ENCODE measurements at places on chromosomes 13 and 19.
A peak's percentile ranks its signal among the peaks of the same experiment; 100 is the strongest.

GRCh38 chr13:42035905-42036521 is 12.4 kb upstream of the DGKH start:
- no peak for DNase-seq

- no peak for DNase-seq
These were observed 1576.9 kb upstream of the SPRY2 start for GRCh38 chr13:81917810-81918209.

DNA sequence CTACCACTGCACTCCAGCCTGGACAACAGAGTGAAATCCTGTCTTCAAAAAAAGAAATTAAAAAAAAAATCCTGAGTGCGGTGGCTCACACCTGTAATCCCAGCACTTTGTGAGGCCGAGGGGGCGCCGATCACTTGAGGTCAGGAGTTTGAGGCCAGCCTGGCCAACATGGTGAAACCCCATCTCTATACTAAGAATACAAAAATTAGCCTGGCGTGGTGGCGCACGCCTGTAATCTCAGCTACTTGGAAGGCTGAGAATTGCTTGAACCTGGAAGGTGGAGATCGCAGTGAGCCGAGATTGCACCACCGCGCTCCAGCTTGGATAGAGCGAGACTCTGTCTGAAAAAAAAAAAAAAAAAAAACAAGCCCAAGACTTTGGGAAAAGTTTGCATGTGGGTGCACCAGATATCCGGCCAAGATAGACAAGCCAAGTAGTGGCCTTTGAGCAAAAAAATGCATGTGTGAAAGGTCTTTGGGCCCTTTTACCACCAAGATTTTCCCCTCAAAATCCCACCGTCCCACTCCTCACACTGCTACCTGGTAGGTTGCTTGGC is 5.7 kb downstream of the DNAJB1 start:
- no peak for DNase-seq

- peak; percentile 96 for DNase-seq
These were observed at the start of gene ZNF616 for GRCh38 chr19:52139252-52140031. ZNF616 (minus strand) TSS chr19:52139938; CDS start chr19:52130512, 9,426 bp downstream.

DNA sequence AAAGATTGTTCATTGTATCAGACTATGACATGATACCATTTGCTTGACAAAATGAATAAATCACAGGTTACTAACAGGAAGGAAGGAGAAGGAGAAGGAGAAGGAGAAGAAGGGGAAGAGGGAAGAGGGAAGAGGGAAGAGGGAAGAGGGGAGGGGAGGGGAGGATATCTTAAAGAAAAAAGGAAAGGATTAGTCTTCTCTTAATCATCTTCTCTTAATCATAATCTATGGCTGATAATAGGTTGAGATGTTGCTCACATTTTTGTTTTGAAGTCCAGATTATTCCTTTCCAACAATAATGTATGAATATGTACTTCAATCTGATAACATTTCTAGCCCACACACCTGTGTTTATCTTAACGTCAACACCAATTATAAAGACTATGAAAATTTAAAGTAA is 25.1 kb downstream of the DIAPH3 start:
- DNase-seq: no peak

DNA sequence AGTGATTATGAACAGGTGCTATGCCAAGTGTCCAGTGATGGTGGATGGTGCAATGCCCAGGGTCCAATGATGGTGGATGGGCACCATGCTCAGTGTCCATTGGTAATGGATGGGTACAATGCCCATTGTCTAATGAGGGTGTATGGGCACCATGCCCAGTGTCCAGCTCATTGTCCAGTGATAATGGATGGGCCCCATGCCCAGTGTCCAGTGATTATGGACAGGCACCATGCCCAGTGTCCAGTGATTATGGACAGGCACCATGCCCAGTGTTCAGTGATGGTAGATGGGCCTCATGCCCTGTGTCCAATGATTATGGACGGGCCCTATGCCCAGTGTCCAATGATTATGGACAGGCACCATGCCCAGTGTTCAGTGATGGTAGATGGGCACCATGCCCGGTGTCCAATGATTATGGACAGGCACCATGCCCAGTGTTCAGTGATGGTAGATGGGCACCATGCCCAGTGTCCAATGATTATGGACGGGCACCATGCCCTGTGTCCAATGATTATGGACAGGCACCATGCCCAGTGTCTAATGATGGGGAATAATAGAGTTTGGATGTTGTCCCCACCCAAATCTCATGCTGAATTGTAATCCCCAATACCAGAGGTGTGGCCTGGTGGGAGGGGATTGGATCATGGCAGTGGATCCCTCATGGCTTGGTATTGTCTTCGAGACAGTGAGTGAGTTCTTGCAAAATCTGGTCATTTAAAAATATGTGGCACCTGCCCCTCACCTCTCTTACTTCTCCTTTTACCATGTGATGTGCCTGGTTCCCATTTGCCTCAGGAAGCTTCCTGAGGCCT is 87.8 kb downstream of the ANKRD10 start:
- DNase-seq: no peak

DNA sequence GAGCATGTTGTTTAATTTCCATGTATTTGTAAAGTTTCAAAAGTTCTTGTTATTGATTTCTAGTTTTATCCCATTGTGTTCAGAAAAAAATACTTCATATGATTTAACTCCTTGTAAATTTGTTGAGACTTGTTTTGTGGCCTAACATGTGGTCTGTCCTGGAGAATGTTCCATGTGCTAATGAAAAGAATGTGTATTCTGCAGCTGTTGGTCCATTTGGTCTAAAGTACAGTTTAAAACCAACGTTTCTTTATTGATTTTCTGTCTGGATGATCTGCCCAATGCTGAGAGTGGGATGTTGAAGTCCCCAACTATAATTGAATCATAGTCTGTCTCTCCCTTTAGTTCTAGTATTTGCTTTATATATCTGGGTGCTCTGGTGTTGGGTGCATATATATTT is 34.9 kb upstream of the TPP2 start:
- DNase-seq: no peak

- DNase-seq: no peak
These were observed 74.7 kb upstream of the MCF2L start for GRCh38 chr13:112894423-112894672.

- no peak for DNase-seq
These were observed 300.1 kb downstream of the TBC1D4 start for GRCh38 chr13:75181906-75182305.

DNA sequence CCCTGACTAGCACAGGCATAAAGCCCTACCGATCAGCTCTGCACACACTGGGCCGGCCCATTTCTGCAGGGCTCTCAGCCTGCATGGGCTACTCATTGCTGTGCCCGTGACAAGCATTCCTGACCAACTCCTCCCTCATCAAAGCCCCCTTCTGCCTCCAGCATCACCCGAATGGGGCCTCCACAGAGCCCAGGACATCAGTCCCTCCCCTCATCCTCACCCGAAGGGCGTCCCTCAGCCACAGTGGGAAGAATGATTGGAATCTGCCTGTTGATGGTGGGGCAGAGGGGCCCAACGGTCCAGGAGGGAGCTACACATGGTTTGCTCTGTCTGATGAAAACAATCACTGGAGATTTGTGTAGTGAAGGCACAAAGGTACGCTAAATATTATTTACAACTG is 43.8 kb downstream of the SERP2 start:
- no peak for DNase-seq

DNA sequence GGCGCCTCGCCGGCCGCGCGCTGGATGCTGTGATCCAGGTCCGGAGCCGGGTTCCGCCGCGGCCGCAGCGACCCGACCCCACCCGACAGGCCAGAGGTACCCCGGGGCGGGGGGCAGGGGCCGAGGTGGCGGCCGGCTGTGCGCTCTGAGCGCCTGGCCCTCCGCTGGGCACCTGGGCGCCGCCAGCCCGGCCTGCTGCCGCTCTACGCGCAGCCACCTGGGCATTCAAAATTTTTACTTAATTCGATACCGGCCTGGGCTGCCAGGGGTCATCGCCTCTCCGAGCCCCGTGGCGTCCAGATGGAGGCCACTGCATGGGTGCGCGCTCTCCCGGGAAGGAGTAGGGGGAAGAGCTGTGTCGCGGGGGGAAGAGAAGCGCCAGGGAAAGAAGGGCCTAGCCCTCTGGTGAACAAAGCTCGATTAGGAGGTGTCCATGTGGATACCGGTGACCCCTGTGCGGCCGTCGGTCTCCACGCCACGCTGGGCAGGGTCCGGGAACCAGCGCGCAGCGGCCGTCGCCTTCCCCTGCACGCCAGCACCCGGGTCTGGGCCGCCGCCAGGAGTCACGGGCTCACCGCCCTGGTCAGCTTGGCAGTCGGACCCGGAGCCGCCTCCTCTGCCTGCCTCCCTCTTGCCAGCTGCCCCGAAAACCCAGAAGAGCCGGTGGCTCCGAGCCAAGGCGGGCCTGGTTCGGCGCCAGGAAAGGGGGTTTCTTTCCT is 666 bp downstream of the BIVM start:
- DNase-seq: no peak

- no peak for DNase-seq
These were observed 57.2 kb downstream of the WASF3 start for GRCh38 chr13:26614721-26615120.

- no peak for DNase-seq
These were observed 276.0 kb downstream of the FOXO1 start for GRCh38 chr13:40390401-40390916.

DNA sequence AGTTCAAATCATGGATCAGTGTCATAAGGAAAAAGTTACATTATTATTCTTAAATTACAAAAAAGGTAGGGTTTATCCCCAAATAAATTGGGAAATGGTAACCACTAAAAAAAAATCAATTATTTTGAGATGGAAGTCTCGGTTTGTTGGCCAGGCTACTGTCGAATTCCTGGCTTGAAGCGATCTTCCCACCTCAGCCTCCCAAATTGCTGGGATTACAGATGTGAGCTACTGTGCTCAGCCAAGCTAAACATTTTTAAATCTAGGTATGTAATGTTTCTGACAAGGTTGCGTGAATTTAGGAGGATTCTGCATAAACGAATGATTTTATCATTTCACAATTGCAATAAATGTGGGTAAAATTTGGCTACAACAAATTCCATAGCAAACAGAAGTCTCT is 2.0 kb downstream of the NAA16 start:
- DNase-seq: no peak

- DNase-seq: no peak
These were observed 42.3 kb downstream of the ZNF611 start for GRCh38 chr19:52692431-52693008.

DNA sequence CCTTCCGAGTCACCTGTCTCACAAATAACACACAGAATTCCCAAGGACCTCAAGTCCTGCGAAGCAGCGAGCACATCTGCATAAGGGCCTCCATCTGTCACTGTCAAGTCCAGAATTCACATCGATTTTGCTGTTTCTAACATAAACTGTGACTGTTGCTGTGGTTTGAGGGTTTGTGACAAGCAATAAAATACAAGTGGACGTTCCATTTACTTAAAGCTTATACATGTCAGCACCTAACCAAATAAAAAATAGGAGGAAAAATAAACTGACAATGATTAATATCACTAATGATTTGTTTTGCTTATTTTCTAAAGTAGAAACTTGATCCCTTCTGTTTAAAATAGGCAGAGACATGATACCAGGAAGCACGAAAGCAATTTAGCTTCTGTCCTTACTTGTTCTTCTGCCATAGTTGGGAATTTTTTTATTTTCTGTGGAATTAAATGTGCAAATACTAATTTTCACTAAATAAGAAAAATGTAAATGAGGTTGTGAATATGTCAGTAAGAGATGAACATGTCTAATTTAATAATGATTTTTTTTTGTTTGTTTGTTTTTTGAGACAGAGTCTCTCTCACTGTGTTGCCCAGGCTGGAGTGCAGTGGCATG is 279.1 kb downstream of the FGF9 start:
- no peak for DNase-seq

DNA sequence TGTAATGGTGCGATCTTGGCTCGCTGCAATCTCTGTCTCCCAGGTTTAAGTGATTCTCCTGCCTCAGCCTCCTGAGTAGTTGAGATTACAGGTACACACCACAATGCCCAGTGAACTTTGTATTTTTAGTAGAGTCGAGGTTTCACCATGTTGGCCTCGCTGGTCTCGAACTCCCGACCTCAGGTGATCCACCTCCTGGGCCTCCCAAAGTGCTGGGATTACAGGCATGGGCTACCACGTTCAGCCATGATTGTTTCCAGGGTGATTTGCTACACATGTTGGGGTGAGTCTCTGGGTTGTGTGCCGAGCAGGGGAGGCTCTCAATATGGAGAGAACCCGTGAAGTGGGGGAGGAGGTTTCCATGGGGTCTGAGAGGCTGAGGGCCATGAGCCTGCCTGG is 24.8 kb upstream of the CEACAM21 start:
- no peak for DNase-seq

DNA sequence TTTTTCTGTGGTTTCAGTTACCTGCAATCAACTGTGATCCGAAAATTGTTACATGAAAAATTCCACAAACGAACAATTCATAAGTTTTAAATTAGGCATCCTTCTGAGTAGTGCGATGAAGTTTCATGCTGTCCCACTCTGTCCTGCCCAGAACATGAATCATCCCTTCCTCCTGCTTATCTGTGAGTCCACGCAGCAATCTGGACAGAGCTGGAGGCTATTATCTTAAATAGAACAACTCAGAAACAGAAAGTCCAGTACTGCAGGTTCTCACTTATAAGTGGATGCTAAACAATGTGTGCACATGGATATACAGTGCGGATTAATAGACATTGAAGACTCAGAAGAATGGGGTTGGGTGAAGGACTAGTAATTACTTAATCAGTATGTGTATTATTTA is 583.7 kb upstream of the SPRY2 start:
- DNase-seq: no peak

DNA sequence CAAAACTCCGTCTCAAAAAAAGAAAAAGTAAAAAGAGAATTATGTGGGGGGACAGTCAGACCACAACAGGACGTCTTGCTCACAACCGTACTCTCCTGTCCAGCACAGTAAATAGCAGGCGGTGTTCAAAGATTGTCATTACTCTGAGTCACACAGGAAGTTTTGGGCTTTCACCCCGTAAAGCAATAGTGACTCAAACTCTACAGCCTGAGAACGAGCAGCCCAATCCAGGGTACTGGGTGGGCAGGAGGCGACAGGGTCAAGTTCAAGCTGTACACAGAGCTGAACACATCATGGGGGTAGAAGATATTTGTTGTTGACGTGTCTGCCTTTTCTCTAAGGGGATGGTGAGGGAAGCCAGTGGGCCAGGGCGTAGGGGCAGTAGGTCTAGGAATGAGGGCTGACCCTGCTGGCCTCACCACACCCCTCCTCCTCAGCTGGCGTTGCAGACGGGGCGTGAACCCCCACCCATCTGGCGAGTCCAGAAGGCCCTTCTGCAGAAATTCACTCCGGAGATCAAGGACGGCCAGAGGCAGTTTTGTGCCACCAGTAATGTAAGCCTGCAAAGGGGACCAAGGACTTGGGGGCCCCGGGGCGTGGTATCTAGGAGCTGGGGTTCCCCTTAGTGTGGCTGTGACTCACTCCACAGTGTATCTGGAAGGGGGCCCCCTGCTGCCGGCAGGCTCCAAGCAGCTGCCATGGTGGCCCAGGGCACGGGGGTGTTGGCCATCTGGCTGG is 23.3 kb downstream of the PRR12 start:
- DNase-seq: no peak

GRCh38 chr13:49093376-49093775 is 117.7 kb downstream of the FNDC3A start:
- DNase-seq: no peak

GRCh38 chr19:29212648-29213573 is at the start of gene UQCRFS1:
UQCRFS1 (minus strand) TSS chr19:29213151; CDS start chr19:29213118, 33 bp downstream.
- peak; percentile 92 for DNase-seq

Measured in stimulated activated CD8-positive, alpha-beta memory T cell treated with anti-CD3 and anti-CD28 coated beads, Interleukin-7, amount 100 ng/mL, for 24 hours (primary cell).